ENCODE measurements at places on chromosomes 7 and 10.

DNA sequence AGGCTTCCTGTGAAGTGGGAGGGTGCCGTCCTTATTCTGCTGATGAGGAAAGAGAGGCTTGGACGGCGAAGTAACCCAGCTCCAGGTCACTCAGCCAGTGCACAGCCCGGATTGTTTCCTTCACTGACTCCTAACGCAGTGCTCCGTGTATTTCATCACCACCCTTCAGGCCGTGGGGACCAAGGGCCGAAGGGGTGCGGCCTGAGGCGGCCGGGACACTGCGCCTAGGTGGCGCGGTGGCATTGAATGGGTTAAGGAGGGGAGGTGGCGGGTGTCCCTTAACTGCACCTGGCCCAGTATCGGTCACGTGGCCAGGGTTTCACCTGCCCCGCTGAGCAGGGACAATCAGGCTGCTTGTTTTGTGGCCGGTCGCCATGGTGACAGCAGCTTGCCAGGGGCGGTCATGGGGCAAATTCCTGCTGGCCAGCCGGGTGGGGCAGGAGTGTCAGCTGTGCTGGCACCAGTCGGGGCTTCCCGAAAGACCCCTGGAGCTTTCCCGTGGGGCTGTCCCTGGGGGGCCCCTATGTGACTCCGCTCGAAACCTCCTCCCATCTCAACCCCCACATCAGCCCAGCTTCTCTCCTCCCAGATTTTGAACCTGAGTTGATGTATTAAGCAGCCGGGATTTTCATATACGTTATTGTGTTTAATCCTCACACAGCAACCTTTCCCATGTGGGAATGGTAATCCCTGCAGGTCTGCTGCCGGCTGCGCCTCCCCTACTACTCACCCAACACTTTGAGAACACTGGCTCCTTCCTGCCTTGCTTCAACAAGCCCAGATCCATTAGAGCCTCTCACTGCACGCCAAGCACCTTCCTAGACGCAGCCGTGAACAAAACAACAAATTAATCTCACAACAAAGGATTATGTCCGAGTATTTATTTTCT lies 4.4 kb upstream of the ABHD11 start:
- no peak for DNase-seq

GRCh38 chr7:85126383-85126782 lies 60.5 kb downstream of the SEMA3D start:
- DNase-seq: no peak

DNA sequence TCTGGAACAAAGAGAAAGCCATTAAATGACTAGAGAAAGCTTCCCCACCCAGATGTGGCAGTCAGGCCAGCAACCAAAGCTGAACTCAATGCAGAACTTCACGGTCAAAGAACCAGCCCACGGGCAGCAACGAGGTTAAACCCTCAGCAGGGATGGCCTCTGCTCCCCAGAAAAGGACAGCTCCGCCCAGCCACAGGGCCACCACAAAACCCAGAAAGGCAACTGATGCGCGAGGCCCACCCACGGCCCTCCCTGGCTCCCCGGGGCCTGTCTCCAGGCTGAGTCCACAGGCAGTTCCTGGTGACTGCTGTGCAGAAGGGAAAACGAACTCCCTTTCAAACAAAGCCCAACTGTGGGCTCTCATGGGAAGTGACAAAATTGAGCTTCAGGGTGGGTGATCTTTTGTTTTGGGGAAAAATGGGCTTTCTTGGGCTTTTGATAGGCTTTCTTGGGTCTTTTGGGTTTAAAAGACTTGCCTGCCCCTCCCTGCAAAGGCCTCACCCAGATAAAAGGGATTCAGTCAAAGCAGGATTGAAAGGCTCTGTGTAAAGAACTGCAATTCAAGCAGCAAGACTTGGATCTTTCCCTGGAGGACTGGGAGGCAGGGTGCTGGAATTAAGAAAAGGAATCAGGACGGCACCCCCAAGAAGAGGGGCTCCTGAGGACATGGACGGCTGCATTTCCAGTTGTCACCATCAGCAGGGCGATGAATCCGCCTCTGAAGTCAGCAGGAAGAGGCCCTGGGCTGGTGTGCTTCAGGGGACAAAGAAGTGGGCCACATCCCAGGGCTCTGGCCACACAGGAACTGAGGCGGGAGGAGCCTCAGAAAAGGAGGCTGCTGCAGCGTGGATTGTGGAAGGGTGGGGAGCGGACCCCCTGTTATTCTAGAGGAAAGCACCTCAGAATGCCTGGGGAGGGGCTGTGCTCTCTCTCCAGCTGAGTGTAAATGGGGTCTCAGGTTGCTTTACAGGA lies 209.9 kb downstream of the USP6NL start:
- DNase-seq: no peak

DNA sequence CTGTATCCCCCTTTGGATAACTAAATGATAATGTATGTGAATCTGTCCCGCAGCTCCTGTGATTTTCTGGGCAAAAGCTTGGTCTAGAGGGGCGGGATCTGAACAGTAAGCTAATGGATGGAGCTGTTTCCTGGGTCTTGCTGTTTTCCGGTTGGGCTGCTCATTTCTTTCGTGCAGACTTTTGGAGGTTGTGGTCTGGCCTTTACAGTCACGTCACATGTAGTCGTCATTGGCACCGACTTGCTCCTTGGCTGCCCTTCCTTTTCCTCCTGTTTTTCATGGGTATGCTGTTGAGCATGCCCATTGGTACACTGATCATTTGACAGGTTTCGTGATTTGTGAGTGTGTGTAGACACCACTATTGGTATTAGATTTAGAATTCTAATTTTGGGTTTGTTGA lies 2.0 kb downstream of the FBH1 start:
- no peak for DNase-seq

GRCh38 chr10:129038522-129038921 lies 428.5 kb upstream of the MGMT start:
- DNase-seq: no peak

- DNase-seq: no peak
These were observed 165.5 kb upstream of the SMIM30 start for GRCh38 chr7:113283861-113284260.

GRCh38 chr7:19145434-19146115 lies 354 bp upstream of the FERD3L start:
- no peak for DNase-seq

- no peak for DNase-seq
These were observed 10.6 kb downstream of the NACAD start for GRCh38 chr7:45078125-45078681.

- no peak for DNase-seq
These were observed 4.5 kb upstream of the LRRC18 start for GRCh38 chr10:48944171-48944570.

DNA sequence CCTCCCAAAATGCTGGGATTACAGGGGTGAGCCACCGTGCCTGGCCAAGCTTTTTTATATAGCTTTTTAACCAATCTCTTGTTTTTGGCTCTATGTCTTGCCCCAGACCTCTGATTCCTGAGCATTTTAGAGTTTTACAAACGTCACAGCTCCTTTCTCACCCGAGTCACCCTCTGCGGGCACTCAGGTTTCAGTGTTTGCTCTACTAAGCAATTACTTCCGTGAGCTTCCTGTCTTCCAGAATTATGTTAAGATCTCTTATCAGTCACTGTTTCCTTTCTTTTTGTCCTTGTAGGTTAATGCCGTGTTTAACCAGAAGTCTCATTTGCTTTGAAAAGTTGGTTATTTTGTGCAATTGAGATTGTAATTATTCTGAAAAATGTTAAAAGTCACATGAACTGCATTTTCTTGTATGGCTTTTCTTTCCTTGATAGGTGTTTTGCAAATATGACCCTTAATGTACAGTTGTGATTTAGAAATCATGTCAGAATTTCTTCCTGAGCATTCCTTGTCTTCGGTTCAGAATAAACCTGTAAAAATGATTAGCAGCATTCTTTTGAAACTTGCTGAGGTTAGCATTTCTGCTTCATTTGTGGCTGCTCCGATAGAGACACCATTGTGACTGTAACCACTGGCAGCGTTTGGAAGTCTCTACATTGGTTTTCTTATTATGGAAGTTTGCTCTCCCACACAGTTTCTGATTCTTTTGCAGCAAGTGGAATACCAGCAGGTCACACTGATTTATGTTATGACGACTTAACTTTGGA lies 4.5 kb upstream of the HKDC1 start:
- no peak for DNase-seq

- no peak for DNase-seq
These were observed 738.4 kb upstream of the FZD8 start for GRCh38 chr10:36380538-36380937.

DNA sequence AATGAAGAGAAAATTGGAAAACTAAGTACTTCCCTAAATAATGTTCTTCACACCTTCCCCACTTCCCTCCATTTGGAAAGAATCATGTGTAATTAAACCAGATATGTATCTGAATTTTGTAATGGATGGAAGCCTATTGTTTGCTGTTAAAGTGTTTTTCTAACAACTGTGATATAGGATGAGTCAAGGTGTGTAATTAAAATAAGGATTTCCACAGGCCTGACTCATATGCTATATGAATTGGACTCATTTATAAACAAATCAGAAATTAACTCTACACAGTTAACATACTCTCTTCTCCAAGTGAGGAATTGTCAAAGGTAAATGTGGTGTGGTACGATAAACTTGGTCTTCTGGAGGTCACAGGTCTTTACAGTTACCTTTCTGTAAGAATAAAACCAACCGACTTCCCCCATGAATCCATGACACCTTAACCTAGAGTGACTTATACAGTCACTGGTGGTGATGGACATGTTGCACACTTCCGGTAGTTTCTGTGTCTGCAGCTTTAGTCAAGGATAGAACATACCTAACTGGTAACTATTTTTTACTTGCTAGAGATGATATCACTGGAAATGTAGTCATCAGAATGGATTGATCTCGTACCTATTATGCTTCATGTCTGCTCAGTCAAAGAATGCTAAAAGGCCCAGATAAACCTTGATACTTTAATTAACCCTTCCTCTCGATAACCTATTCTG lies 12.8 kb downstream of the PNLIPRP3 start:
- no peak for DNase-seq

DNA sequence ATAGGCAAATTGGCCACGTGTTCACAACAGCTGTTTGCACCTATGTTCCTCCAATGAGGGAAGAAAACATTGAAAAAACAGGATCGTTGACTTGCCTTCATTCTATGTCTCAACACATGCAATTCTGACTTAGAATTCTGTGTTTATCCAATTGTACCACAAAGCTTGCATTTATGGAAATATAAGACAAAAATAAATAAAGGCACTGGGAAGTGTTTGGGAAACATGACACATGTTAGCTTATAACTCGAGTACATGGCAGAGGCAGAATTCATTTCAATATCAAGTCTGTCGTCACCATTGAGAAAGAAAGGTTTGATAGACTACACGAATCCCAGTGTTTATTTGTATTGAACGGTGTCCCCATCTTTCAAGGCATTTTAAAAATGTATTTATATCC lies 291.2 kb downstream of the AHR start:
- no peak for DNase-seq

GRCh38 chr10:72692744-72692993 lies 726 bp downstream of the MCU start:
- DNase-seq: no peak

GRCh38 chr10:99917963-99918825 lies 91.6 kb downstream of the DNMBP start:
- no peak for DNase-seq

- no peak for DNase-seq
These were observed 11.6 kb upstream of the UPP1 start for GRCh38 chr7:48077423-48077822.

DNA sequence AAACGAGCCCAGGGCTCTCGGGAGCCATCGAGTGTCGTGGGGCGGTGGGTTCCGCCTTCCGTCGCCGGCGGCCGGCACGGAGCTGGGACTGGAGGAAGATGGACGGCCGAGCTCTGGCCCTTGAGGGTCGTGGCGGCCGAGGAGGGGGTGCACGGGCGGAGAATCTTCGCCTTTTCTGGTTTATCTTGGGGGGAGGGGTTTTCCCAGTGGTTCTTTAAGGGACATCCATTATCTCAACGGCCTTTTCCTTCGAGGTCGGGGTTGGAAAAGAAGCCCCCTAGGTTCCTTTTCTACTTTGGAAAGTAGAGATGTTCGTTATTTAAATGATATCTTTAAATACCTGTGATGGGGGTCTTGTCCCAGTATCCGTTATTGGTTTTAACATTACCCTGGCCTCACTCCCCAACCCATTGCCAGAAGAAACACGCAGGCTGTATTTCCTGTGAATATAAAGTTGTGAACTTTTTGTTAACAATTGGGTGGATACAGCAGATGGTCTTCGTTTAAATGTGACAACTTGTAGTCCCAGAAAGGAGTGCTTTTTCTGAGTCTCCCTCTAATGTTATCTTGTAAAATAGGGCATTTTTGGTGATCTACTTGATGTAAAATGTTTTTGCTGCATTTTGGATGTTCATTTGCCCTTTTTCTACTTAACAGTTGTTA lies 765 bp downstream of the CCAR1 start:
- no peak for DNase-seq

DNA sequence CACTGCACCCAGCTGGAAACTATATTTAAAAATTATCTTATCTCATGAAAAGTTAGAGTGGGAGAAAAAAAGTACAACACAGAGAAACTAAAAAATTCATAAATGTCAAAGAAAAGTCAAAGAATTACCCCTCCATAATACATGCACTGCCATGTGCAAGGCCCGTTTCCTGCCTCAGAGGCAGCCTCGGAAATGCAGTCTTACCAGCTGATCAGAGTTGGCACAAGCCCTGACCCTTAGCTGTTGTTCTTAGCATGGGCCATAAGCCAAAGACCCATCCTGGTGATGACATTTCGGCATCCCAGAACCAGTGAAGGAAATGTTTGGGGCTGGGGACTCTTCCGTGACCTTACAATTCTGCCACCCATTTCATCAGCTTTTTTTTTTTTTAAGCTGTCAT lies 21.6 kb downstream of the RBM48 start:
- DNase-seq: no peak

DNA sequence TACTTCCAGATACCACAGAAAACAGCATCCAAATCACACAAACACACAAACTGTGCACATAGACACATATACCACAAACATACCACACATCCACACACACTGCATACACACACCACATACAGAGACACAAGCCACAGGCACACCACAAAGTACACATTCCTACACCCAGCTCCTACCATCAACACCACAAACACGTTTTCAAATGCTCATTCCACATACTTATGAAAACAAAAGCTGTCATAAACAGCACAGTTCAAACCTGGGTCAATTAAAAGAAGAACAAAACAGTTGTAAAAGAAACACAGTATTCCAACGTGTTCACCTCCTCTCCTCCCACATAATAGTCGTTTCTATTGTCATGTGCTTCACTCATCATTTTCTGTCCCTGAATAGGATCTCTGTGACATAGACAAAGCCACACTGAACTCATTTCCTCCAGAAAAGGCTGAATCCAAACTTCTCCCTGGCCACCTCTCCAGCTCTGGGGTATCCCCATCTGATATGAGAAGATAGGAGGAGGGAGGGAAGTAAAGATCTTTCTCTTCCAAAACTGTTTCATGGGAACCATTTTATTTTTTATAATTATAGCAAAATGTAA lies 89.2 kb downstream of the CXCL12 start:
- no peak for DNase-seq

Data from amygdala (tissue), 56 donors.